ENCODE measurements at places on chromosomes 6 and 20.

DNA sequence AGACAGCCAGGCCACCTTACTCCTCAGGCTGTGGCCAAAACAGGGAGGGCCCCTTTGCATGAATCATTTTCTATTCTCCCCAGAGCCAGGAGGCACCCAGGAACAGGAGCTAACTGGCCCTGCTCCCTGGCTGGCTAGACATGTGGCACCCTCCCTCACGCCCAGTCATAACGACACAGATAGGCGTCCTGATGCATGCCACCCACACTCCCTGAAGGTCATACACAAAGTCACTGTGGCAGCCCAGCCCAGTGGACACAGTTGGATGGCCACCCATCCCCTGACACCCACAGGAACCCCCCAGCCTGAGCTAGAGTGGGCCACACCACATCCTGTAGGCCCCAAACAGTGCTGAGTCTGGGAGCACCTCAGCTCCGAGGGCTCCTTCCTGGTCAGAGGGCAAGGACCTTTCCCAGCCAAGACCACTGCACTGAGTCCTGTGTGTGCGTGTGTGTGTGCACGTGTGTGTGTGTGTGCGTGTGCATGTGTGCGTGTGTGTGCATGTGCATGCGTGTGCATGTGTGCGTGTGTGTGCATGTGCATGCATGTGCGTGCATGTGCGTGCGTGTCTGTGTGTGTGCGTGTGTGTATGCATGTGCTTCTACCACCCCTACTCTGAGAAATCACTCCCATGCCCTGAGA lies 21.6 kb downstream of the TFEB start:
- no peak for DNase-seq

- DNase-seq: no peak
Observed at GRCh38 chr6:87498048-87498447, 25.3 kb downstream of the SLC35A1 start.

- DNase-seq: no peak
Observed at GRCh38 chr6:24149296-24149695, 23.3 kb downstream of the NRSN1 start.

DNA sequence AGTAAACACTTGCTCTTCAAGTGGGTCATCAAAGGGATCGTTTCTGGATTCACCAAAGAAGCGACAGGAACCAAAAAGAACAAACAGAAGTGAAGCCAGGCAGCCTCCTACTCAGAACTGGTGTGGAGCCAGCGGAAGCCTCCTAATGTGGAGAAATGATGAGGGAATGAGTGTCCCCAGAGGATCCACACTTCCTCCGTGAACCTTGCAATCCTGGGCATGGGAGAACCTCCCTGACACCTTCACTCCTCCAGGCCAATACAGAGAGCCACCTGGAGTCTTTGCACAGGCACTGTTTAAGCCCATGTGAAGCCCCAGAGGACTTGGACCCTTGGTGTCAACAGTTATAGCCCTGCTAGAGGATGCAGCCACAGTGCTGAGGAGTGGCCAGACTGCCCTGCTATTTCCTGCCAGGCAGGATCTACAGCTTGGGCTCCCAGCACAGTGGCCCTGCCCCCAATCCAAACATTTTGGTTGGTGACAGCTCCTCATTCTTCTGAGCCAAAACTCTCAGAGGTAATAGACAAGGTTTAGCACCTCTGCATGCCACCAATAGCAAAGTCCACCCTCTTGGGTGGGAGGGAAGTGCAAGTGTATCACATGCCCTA lies 23.2 kb upstream of the SERINC1 start:
- DNase-seq: no peak
